ENCODE measurements at places on chromosomes 7 and 10.

DNA sequence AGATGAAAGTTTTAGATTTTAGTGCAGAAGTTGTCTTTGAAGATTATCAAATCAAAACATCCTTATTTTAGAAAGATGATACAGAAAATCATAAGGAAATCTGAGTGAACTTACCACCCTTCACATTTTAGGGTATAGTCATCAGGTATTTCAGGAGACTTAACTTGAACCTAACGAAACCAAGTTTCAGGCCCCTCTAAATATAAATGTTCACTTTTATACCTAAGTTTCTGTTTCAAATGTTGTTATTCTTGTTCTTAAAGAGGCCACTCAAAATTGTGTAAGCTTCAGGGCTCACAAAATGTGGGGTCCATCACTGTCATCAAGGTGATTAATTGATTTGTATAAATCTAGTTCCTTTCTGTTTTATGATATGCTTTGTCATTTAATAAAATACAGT, 216.2 kb downstream of the KIAA1217 start:
- no peak for DNase-seq

DNA sequence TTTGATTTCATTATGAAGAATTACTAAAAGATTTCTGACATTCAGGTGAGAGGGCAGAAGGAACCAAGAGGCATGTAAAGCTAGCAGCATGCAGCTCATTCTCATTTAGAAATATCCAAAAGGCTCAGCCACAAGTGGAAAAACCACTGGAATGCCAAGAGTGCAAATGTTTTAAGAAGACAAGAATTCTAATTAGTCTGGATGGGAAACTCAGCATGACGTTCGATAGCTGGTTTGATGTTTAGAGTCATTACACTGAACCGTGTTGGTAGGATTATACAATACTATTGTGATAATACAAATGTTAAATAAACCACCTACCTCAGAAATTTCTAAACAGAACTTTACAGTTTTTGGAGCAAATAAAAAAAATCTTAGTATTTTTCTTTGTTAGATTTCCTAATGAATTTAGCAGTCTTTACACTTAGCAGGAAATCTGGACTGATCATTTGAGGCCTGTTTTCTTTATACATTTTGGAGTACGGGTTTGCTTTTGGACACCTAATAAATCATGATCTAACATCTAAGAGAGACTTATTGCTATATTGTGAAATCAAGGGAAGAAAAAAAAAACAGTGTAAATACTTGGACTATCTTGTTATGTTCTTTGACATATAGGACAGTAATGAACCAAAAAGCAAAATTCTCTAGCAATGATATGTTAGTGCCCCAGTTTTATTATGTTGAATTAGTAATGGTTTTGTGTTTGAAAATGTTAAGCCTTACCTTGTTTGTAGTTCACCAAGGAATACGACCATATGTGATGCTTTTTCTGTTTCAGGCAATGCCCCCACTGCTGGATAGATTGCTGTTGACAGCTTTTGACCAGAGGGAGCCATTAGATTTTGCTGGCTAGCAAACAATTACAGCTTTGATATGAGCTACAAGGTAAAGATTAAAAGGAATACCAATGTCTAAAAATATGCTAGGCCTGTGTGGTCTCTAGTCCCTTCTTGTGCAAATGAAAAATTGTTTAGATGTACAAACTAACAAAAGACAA, 354.1 kb upstream of the SEMA3A start:
- DNase-seq: no peak

DNA sequence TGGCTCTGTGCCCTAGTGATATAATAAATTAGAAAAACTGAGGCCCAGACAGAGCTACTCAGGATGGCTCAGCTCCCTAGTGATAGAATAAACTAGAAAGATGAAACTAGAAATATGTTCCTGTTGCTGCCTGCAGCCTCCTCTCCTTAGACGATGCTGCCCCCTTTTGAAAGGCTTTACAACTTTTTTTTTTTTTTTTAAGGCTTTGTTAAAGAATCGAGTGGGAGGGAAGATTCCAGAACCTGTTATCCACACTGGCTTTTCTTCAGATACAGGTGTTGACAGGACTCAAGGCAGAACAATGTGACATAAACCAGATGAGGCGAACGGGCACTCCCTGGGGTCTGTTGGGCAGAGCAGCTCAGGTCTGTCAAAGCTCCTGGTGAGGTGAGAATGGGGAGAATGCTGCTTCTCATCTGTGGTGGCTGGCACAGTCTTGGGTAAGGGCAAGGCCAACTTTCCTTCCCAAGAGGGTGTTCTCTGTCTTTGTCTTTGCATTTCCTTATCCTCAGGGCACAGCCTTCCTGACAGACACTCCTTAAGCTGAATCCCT, 175.1 kb downstream of the COBL start:
- DNase-seq: no peak

GRCh38 chr10:83820033-83820432, 319.3 kb upstream of the GHITM start:
- no peak for DNase-seq

- DNase-seq: no peak
These were observed 242.8 kb downstream of the KLF6 start for GRCh38 chr10:3542185-3542611.

- no peak for DNase-seq
These were observed 779 bp downstream of the C1QL3 start for GRCh38 chr10:16520900-16521299.

GRCh38 chr10:44910602-44911001, 535 bp upstream of the TMEM72 start:
- no peak for DNase-seq

DNA sequence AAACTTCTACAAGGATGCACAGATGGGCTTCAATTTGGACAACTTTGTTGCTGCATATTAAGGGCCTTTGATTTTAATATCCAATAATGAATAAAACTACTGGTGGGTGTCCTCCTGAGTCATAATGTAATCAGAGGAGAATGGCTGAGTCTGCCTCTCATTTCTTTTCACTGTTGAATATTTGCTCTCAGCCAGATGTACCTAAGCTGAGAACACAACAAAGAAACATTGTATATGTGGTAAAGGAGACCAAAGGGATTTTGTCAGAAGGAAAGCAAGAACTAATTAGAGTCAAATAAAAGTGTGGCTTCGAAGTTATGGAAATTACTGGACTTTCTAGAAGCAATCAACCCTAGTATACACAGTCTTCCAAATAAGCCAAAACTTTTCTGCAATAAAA, 131.0 kb upstream of the BET1 start:
- no peak for DNase-seq

GRCh38 chr7:37351716-37352115, 96.9 kb downstream of the ELMO1 start:
- DNase-seq: peak; percentile 7

DNA sequence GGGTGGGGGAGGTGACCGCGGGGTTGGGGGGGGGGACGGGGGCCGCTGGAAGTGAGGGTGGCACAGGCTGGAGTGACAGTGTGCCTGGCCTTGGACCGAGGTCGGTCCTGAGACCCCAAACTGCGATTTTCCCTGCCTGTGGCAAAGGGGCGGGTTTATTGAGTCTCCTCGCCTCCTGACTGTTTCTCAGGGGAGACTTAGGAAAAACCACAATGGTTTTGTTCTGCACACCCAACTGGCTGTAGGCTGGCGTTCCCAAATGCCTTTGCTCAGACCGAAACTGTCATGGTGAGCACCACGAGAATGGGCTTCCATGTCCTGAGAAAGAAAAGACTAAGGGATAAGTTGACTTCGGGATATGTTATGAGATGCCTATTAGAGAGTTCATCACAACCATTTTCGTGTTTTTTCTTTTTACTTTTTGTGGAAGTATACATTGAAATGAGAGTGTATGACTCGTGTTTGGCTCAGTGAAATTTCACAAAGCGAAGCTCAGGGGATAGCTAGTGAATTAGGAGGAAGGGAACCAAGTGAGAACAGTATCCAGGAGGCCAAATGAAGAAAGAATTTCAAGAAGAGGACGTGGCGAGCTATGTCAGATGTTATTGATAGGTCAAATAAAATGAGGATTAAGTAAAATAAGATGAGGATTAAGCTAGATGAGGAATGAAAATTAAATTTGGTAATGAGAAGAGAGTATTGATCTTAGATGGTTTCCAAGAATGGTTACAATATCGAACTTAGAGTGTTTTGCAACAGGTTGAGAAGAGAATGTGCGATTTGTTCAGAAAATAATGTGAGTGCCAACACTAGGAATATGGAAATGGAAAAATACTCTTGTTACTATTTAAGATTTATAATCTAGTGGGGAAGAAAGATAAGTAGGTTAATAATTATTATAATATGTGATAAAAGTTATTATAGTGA, 918 bp downstream of the NET1 start:
- DNase-seq: no peak

- no peak for DNase-seq
These were observed 914 bp downstream of the ZNF37A start for GRCh38 chr10:38094927-38095574.

DNA sequence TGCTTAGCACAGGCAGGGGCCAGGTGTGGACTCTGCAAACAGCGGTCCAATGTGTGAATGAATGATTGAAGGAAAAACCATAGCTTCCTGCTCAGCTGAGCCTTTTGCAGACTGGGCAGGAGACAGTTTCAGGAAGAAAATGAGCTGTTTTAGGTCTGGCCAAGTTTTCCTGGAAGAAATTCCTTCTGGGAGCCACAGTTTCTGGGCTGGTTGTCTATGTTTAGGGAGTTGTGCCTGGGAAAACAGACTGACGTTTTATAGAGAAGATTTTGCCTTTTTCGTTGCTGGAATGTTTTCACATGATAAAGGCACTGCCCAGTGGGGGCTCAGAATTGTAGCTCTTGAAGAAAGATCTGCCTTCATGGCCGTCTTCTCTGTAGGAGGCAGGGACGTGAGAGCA, 255.1 kb downstream of the CCSER2 start:
- DNase-seq: no peak

GRCh38 chr7:114050571-114050970, 131.8 kb upstream of the PPP1R3A start:
- no peak for DNase-seq

DNA sequence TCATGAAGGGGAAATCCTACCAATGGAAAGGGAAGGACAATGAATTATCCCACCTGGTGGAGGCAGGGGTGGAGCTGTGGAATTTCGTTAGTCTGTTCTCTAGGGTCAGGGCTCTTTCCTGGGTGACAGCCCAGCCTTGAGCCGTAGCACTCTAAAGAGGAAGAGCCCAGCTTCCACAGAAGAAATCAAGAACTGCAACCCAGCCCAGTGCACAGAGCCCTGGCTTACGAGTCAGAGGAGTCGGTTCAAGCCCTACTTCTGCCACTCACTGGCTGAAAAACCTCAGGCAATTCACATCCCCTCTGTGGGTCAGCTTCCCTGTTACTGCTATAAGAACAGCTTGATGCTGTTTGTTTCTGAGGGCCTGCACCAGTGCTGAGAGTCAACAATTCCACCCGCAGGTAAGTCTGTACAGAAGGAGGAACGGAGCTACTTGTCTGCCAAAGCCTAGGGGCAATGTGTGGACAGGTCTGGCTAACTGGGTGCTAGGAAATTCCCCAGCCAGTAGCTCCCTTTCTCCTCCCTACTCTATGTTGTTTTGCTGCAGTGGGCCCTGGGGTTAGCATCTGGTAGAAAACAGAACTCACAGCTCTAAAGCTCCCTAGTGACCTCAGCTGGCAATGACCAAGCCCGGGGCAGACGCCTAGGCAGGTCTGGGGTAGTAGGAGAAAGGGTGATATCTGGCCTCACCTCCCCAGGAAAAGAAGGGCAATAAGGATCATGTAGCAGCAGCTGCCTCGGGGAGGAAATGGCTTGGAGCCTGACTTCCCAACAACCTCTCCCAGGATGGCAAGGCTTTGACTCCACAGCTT, 3.3 kb downstream of the AVPI1 start:
- DNase-seq: no peak

DNA sequence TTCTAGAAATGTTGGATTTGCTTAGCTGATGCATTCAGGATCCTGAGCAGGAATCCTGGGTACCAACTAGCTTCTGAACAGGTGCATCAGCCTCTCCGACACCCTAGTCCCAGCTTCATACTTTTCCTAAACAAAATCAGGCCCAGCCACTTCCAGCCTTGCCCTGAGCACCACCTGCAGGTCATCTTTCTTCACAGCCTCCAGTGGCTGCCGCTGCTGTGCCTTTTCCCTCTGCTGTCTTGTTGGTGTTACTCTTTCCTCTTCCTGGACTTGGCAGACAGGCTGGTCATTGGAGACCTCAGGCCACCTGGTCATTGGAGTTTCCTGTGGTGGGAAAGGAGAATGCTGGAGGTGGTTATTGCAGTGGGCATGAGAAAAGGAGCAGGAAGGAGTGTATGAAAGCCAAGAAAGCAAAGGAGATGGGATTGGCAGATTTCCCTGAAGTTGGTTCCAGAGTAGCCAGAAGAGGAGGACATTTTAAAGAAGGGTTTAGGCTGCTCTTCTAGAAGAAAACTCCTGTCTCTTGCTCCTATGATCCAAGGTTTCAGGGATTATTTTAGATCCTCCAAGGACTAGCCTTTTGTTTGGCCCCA, 48.2 kb upstream of the NFKB2 start:
- no peak for DNase-seq

- DNase-seq: no peak
These were observed 25.6 kb upstream of the MKX start for GRCh38 chr10:27771231-27771630.

- DNase-seq: no peak
These were observed 236.0 kb downstream of the MAGI2 start for GRCh38 chr7:79217468-79217867.

- DNase-seq: peak; percentile 72
These were observed 128.5 kb downstream of the WDR11 start for GRCh38 chr10:120979435-120980278.

- no peak for DNase-seq
These were observed 98.2 kb downstream of the PRTFDC1 start for GRCh38 chr10:24854256-24854655.

DNA sequence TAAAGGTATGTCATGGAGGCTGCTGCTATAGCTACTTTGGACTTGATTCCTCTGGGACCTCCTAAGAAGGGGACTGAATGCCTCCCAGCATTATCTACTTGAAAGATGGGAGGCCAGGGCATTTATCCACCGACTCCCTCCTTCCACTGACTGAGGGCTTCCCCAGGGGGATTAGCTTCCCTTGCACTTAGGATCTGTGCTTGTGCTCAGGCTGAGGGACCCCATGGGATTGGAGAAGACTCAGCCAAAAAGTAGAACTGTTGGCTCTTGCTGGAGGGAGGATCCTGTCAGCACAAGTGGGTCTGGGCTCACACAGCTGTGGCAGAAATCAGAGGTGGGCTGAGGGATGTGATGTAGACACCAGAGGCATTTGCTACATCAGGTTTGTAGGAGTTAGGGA, 81.5 kb upstream of the SYPL1 start:
- DNase-seq: no peak

All from NCI-H187 (cell line).